ENCODE measurements at places on chromosomes 2 and 18.

DNA sequence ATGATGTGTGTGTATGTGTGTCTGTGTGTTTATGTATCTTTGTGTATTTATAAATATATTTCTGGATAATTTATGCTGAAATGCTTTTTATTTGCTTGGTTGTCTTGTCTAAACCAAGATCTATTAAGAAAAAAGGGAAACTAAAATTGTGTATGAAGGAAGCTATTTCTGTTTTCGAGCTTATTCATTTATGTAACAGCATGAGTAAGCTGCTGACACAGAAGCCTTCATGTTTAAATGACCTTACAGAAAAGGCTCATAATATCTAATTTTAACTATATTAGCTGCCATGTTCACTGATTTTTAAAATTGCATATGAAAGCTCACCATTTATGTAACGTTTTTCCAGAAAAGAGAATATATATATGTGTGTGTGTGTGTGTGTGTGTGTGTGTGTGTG is 392.8 kb downstream of the PTH2R start:
- DNase-seq: no peak

DNA sequence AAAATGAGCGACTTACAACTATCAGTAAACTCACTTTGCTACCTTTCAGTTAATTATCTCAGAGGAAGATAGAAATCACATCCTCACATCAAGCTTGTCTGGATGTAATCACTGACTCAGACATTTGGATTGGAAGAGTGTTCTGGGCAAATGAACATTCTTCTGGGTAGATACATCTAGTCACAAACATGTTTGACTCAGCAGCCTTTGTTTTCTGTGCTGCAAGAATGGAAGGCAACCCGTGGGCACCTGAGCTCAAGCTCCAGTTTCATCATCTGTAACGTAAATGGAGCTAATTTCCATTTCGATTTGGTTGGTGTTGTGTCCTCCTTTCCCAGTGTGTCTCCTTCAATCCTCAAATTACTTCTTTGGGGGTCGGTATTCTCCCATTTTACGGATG is 58.5 kb downstream of the ACAA2 start:
- no peak for DNase-seq

DNA sequence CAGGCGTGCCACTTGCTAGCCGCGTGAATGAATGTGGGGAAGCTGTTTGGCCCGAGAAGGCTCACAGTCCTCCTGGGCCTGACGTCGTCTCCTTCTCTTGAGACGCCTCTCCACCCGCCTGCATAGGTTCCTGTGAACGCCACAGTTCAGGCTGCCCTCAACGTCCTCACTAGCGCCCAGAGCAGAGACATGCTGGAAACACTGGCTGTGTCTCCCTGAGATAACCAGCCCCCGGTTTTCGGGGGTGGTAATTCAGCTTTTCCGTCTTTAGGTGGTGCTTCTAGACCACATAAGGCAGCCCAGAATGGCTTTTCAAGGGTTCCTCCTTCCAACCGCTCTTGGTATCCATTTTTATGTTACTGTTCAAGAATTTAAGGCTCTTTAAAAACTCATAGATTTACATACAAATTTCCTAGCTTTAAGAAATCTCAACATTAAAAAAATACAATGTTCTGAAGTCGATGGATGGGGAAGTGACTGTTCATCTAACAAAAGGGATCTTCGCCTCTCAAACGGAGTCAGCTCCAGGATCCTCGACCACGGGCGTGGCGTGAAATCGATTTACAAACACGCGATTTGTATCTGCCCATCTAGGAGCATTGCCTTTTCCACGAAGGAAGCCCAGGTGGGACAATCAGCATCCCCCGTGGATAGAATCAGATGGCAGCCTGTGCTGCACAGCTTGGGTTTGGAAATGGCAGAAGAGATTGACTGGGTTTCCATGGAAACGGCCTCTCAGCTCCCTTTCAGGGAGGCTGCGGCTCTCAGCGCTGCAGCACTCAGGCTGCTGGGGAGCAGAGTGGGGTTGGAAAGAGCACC is 110.6 kb upstream of the PXDN start:
- no peak for DNase-seq

DNA sequence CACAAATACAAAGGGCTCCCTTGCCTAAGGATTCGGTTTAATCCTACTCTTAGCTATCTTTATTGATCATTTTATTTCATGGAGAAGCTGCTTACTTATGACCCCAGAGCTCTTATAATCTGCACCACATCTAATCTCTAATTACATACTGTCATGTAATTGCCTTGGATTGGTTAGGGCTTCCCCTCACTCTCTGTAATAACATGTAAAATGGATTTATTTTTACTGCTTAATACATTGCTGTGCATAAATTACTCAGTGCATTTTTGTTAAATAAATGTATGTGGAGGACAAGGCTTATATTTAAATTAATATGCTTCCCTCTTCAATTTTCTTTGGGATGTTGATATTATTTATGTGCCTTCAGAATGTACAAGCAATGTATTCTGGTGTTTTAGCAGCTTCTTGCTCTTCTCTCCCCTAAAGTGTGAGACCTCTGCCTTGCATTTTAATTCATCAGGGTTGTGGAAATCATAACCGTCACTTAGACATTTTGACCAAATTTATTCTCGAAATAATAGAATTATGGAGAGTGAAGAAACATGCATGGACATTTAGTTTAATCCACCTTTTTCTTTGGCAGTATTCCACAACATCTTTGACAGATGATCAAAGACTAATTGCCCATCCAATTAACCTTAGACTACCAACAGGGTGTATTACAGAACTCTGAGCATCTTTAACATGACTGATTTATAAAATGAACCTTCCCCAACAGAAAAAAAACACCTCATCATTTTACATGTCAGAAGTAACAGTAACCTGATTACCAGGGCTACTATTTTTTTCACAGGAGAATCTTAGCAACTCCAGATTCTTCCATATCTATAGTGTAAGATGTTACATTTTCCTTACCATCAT is 692.6 kb downstream of the LRRTM4 start:
- no peak for DNase-seq
